ENCODE measurements at places on chromosomes 7 and 10.
A peak's percentile ranks its signal among the peaks of the same experiment; 100 is the strongest.

DNA sequence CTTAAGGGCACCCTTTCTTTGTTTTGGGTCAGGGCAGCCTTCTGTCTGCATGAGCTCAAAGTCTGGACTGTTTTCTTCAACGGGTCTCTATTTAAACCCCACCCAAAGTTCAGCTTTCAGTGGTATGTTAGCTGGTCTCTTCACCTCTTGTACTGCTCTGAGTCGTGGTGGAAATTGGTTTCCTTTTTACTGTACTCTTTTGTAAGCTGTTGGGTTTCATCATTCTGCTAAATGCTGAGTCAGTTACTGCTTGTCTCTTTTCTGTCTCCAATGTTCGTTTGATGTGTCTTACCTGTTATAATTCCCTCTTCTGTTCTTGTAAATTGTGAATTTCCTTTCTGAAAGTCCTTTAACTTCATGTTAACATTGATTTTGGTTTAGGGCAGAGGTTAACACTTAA, 64.1 kb upstream of the MALRD1 start:
- DNase-seq, result no peak

DNA sequence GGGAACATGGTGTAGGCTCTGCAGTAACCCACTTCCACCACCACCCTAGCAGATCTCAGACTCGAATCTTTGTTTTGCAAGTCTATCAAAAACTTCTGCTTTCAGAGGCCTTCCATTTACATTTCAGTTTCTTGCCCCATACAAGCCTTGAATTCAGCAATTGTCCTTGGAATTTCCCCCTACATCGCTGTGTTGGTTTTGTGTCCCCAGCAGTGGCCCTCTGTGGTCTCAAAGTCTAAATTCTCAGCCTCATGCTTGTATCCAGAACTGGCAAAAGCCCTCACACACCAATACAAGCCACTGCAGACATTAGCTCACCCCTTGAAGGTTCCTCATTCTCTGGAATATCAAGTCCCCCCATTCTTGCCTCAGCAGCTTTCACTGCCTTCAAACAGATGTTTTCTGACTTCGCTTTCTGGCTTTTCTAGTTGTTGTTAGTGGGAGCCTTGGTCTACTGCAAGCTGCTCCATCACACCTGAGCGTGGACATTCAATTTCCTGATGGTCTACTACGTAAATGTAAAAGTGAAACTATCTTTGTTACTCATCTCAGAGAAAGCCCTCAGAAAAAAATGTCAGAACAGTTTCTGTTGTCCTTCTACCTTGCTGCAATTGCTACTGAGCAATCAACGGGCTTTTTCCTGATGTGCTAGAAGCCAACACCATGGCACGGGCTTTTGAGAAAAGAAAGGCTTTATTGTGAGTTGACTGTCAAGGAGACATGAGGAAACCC, 1.8 kb upstream of the NUB1 start:
- DNase-seq, result no peak

GRCh38 chr10:58565271-58565670, 52.6 kb downstream of the BICC1 start:
- no peak for DNase-seq

DNA sequence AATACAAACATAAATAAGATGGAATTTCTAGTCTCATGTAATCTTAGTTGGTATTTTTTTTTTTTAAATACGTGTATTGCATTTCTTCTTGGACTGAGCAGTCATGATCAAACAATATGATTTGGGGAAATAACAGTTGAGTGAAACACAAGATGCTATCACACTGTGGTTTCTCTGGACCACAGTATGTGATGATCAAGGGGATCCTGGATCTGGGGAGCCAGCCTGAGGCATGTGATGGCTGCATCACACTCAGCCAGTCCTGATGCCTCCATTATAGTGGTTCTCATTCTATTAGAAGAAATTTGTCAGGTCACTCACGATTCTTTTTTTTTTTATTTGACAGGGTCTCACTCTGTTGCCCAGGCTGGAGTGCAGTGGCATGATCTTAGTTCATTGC, 495.9 kb upstream of the POT1 start:
- no peak for DNase-seq

- peak; percentile 92 for DNase-seq
These were observed 18.9 kb downstream of the RCC1L start for GRCh38 chr7:75054744-75055143.

DNA sequence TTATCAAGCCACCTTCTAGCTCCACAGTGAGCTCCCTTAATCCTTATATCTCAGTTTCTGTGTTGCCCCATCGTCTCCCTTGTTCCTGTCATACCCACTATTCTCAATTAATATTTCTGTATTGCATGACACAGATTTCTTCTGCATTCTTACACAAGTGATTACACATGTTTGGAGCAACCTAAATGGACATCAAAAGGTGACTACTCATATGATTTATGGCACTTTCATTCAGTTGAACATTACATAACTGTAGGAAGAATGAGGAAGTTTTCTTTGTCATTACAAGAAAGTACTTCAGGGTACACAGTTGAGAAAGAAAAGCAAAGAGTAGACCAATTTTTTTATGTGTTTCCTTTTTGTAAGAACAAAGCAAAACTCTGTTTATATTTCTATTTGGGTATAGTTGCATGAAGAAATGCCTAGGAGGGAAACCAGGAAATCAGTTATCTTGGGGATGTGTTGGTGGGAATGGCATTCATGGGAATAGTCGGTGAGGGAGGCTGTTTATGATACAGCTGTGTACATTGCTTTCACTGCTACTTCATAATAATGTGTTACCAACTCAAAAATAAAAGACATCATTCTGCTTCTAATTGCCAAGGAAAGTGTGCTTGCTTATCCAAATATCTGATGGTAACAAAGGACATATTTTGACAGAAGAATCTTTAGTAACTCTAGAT, 23.6 kb upstream of the PRSS37 start:
- DNase-seq, result peak; percentile 3

DNA sequence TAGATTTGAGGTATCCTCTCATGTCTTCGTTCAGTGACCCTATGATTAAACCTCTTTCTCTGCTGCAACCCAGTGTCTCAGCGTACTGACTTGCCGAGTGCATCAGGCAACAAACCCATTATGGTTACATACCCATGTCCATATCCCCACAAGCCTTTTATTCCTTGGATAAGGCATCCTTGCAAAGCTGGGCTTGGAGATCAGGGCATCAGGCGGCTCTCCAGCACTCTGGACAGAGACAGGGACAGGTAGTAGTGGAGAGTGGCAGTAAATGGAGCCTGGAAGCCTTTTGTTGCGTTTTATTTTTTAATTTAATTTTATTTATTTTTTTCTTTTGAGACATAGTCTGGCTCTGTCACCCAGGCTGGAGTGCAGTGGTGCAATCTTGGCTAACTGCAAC, 32.0 kb upstream of the NPFFR1 start:
- no peak for DNase-seq

Data from EL (cell line).